KG1 (cell line): ENCODE measurements at places on chromosomes 7 and 10.

- no peak for DNase-seq
Observed at GRCh38 chr10:2232479-2232878, 495.2 kb upstream of the ADARB2 start.

- no peak for DNase-seq
Observed at GRCh38 chr10:26468291-26468690, 30.1 kb downstream of the APBB1IP start.

GRCh38 chr7:134450294-134451000 lies 8.5 kb downstream of the AKR1B1 start:
- no peak for DNase-seq

GRCh38 chr10:95335933-95336699 lies 45.3 kb upstream of the PDLIM1 start:
- DNase-seq = no peak

DNA sequence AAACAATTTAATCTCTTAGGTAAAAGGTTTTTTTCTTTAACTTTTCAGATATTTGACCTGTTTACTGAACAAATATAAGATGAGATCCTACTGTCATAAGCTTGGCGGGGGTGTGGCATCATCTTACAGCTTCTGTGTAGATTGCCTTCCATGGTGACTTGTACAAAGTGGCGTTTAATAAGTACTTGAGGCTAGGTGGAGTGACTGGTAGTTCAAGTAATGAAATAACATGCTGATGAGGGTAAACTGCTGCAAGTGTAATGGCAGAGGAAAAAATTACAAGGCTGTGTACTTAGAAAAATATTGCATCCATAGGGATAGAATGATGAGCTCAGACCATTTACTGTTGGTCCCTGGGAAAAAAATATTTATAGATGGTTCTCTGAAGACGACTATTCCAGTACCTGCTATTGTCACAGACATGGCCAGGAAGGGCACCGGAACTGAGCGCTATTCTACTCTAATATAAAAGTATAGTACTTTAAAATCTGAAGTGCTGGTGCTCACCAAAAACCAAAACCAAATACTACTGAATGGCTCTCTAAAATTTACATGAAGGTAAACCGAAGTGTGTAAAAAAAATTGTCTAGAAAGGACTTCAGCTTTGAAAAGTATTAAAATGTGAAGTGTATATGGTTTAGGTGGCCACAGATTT lies 42.4 kb downstream of the DNAH11 start:
- no peak for DNase-seq

DNA sequence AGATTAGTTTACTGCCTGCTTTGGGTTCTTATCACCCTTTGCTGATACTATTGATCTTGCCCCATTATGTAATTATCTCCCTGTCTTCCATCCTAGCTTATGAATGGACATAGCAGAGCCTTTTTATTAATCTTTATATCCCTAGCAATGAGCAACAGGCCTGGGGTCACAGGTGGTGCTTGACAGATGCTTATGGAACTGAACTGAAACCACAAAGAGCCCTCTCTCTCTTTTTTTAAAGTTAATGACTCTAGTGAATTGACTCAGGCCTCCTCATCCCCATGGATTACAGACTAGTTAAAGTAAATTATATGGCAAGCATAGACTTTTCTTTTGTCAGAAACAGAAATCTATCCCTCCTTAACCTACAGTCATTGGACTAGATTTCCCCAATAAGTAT lies 265.2 kb downstream of the PHTF2 start:
- DNase-seq = no peak

DNA sequence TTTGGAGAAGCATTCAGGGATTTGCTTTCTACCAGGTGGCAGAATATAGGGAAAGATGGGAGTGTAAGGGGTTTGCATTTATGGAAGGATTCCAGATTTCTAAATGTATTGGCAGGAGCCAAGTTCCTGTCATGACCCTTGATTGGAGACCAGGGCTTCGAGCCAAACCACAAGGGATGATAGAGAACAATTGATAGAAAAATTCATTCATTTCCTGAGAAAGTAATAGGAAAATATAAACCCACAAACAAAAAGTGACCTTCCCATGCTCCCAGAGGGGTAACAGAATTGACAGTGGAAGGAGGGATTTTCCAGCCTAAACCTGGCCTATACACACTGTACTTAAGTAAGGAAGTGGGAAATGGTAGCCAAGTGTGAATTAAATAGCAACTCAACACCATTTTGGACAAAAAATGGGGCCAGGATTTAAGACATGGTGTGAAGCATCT lies 22.4 kb upstream of the IFIT2 start:
- no peak for DNase-seq

DNA sequence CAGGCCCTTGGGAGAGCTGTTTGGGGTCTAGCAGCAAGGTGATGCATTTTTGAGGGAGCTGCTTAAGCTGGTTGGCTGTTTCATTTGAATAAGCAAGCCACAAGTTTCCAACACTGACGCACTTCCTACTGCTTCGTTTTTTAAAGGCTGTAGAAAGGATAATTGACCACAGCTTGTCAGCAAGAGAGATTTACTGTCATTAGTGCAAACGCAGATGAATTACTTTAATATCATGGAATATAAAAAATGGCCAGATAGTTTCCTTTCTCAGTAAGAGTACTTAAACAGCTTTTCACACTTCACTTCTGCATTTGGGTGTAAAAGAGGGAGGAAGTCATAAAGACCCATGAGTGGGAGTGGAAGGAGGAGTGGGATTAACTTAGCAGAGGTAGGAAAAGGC lies 61.5 kb downstream of the FZD1 start:
- DNase-seq = peak; percentile 72

GRCh38 chr10:93334901-93335327 lies 147.2 kb downstream of the MYOF start:
- DNase-seq = no peak
